ENCODE measurements at places on chromosomes 1 and 21.

- no peak for DNase-seq
These were observed 169.2 kb upstream of the B3GALT2 start for GRCh38 chr1:193355626-193356025.

GRCh38 chr1:40530735-40531380 lies 579 bp upstream of the ZNF684 start:
- no peak for DNase-seq

DNA sequence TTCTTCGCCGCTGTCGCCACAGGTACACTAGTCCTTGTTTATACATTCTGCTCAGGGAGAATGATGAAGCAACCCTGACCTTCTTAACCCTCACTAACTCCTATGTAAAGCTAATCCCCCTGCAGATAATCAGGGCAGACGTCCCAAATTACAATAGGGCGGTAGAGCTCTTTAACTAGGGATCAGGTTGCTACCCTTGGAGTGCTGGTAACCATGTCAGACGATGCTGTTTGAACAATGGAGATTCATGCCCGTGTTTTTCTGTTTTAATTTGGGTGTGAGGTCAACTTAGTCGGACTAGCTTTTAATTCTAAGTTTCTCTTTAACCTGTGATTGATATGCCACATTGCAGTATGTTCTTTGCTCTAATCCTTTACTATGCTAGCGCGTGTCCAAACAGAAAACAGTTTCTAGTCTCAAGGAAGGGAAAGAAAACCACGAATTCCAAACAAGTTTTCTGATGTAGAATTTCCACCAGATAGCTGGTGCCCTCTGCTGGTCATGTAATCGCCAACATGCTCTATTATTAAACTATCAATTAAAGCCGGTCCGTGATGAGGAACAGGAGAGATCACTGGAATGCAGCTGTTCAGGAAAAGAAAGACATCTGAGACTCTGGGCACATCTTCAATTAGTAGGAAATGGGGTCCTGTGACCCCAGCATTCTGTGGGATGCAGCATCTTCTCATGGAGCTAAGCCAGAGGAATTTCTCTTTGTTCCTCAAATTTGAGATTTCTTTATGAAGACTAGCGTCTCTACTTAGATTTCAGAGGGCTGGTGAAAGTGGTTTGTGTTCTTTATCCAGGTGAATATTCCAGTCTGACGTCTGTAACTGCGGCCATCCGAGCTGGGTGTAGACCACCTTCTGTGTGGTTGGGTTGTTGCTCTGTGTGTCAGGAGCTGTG lies 18.3 kb upstream of the VAMP3 start:
- DNase-seq: no peak

DNA sequence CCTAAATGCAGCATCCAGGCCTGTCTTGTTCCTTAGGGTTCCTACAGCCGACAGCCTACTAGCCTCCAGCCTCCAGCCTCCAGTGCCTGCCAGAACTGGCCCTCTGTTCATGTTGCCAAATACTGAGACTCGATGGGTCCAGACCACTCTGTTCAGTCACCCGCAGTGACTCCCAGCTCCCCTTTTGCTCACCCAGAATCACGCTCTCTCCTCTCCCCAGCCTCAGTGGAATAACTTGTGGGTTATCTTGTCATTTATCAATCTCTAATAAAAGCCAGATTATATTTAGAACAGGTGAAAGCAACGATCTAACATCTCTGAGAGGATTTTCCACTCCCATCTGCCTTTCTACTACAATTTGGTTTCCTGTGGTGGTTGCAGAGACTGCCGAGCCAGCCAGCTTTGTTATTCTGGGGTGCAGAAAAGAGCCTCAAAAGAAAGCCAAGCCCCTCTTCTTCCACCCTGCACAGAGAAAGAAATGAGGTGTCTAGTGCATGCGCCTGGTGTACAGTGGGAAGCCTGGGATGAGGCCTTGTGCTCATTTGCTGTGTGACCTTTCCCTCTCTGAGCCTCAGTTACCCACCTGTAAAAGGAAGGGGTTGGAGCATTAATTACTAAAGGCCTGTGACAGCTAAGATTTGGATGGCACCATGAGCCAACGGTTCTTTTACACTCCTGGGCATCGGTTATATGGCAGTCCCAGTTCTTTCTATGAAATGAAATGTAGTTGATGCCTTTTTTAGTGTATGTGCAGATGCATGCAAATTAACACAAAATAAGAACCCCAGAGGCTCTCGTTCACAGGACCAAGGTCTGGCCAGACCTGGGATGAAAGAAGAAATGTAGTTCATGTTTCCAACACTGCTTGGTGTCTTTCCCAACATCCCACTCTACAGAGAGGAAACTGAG lies 42.9 kb upstream of the ID3 start:
- no peak for DNase-seq

DNA sequence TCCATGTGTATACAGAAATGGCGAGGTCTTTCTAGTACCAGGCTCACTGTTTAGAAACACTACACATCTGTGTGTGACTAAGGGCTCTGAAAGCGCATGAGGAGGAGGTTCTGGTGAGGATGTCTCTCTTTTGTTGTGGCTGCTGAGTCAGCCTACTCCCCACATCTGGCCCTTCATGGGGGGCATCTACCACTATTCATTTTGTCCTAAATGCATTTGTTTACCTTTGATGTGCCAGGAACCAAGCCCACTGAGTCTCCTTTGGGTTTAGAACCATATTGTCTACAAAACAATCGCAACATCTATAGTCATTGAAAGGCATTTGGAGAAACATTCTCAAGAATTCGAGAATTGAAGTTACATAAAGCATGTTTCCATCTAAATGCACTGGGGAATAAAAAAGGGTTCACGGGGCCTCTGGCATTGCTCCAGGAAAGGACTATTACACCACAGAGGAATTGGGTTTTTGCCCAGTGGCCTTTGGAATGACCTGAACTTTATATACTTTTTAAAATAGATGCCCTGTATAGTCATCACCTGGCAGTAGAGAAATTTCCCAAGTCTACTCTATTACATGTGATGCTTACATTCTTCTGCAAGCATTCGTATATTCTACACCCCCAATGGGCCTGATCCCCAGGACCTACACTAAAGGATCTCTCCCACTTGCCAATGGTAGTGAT lies 35.1 kb upstream of the ADORA3 start:
- no peak for DNase-seq

DNA sequence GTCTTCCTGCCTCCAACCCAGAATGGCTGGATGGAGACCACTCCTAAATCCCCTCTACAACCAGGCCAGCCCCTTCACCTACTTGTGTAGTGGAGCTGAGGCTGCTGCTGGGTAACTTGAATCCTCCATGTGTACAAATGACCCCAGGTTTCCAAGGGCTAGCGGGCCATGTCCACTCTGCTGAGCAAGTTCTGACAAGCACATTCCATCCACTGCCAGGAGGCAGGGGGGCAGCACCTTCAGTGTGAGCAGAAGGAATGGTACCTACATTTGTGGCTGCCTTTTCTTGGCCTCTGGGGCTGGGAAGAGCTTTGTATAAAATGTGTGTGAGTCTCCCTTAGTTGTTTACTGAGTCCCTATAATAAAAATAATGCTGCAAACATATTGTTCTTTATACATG lies 14.5 kb downstream of the KIAA0040 start:
- DNase-seq: no peak

DNA sequence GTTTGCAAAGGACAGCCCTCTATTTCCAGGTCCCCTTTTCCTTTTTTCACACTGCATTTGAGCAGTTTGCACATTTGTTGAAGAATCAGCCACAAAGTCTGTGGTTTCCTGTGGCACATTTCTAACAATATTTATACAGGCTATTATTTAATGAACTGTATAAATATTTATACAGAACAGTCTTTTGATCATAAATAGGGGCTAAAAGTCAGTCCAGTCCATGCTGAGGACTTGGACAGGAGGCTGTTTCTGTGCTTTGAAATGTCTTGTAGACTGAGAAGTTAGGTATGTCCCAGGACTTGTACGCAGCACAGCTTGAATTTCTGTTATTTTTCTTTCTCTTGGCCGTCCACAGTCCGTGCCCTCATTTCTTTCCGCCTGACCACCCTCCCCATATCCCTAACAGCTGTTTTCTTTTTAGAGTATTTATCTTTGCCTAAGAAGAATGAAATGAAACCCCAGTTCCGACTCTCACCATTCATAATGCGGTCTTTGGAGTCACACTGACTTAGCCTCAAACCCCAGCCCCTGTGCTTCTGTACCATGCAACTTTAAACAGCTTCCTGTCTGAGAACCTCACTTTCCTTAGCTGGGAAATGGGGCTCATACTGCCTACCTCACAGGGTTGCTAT lies 19.7 kb downstream of the FGGY start:
- DNase-seq: no peak

- no peak for DNase-seq
These were observed 228.2 kb downstream of the GRIK3 start for GRCh38 chr1:36805979-36806640.

- no peak for DNase-seq
These were observed 16.7 kb upstream of the IL10RB start for GRCh38 chr21:33249331-33250002.

DNA sequence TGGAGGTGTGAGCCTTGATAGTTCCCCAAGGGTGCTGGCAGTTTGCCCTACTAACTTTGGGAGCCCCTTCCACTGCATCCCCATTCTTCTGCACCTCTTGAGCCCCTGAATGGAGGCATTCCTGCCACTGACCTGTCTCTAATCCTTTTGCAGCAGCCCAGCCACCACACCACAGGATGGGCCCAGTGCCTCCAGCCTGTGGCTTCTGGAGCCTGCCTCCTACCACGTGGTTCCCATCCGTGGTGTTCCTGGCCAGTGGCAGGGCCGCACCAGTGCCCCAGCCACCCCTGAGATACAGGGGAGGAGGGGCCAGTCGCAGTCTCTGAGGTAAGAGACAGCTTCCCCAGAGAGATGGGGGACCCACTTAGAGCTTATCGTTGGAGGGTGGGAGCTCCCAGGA lies 14.4 kb downstream of the INAVA start:
- no peak for DNase-seq

DNA sequence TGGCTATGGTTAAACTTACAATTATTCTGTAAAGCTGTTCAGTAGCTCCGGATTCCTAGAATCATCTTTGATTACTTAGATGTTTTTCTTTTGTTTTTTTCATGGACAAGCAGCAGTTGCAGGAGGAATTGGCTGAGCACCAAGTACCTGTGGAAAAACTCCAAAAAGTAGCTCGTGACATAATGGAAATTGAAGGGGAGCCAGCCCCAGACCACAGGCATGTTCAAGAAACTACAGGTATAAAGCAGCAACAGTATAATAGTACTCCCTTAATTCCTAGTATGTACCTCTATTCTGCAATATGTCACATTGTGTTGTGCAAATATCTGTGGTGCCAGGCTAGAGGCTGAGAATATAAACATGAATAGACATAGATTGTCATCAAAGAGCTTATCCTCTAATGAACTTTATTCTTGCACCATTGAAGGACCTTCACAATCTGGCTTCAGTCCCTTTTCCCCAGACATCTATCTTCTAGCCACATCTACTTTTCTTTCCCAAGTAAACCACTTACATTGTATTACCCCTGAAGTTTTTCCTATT lies 132.3 kb upstream of the BMP8A start:
- no peak for DNase-seq

- DNase-seq: no peak
These were observed 7.2 kb downstream of the INTS3 start for GRCh38 chr1:153735090-153735420.

GRCh38 chr1:94342416-94342815 lies 75.8 kb upstream of the ABCD3 start:
- no peak for DNase-seq

- no peak for DNase-seq
These were observed 2.3 kb downstream of the RCC2 start for GRCh38 chr1:17437260-17437579.

GRCh38 chr1:237953238-237953637 lies 62.5 kb upstream of the ZP4 start:
- DNase-seq: no peak

DNA sequence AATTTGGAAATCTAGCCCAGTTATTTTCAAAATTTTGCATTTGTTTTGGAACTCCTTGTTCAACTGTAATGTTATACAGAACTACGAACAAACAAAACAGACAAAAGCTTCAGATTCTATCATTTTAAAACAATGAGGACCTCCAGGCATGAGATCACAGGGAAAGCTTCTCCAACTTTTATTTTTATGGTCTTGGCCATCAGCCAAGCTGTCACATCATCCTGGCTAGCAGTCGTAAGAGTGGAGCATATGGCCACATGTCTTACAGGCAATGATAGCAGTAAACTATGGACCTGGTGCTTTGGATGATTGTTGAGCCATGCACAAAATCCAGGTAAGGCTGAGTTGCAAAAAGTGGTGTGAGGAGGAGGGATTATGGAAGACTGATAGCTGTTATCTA lies 299.6 kb downstream of the LMX1A start:
- no peak for DNase-seq

DNA sequence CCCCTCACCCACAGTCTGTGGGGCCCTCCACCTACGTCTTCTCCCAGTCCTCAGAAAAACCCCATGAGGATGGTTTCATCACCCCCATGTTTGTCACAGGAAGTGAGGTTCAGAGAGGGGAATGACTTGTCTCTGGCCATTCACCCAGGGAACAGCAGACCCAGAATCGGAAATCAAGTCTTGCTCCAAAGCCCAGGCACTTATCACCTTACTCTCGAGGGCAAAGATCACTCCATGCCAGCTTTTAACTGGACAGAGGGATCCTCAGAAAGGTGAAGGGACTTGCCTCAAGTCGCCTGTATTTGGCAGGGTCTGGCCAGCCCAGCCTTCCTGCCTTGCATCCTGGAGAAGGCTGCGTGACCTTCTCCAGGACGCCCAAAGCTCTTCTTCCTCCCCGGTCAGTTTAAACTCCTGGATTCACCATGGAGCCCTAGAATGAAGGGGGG lies 57.9 kb upstream of the SSBP3 start:
- peak; percentile 20 for DNase-seq

DNA sequence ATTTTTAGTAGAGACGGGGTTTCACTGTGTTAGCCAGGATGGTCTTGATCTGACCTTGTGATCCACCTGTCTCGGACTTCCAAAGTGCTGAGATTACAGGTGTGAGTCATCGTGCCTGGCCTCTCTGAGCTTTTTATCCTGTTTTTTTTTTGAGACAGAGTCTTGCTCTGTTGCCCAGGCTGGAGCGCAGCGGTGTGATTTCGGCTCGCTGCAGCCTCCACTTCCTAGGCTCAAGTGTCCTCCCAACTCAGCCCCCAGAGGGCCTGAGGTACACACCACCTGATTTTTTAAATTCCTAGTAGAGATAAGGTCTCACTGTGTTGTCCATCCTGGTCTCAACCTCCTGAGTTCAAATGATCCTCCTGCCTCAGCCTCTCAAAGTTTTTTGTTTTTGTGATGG lies 20.4 kb downstream of the SESN2 start:
- no peak for DNase-seq

All from stimulated activated CD8-positive, alpha-beta memory T cell treated with anti-CD3 and anti-CD28 coated beads, Interleukin-2, amount 100 ng/mL, for 48 hours (primary cell).